Skin of body (tissue), 3 donors: ENCODE measurements at places on chromosomes 12 and 14.

GRCh38 chr12:16385782-16386646, 38.6 kb downstream of the MGST1 start:
- peak; percentile 21 for DNase-seq

DNA sequence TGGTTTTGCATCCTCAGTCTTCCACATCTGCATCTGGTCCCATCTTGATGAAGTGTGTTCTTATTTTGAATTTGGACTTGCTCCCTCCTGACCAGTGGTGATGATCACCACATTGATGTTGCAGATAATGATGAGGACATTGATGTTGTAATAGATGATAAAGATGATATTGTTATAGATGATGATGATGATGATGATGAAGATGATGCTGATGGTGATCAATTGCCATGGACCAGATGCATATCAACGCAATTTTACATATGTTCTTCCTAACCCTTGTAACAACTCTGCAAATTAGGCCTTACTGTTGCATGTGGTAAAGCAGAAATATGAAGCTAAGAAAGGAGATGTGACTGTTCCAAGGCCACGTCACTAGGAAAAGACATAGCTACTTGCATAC, 380.3 kb upstream of the TBX3 start:
- no peak for DNase-seq

DNA sequence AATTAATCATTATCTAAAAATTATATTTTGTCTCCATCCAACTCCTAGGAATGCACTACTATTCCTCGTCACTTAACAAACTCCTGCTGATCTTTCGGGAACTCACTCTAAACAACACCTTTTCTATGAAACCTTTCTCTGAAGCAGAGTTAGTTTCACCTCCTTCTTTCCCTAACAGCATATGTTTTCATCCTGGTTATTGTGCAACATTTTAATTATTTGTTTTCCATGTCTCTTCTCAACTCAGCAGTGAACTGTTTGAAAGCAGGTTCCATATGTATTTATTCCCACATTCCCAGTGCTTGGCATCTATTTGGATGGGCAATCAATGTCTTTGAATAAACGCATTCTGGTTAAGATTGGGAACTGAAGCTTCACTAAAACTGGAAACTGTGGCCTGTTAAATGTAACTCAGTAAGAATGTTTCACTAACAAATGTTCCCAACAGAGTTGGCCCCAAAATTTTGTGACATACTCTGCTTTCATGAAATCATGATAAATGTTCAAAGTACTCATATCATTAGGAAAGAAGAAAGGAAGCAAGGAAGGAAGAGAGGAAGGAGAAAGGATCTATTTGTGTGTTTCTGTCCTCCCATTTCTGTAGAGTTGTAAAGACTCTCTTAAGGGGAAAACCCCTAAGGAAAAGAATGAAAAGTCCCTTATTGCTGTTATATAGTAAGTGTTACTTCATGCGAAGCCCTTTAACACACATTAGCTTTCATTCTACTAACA, 13.9 kb upstream of the LGR5 start:
- no peak for DNase-seq

GRCh38 chr12:119115296-119115905, 63.3 kb upstream of the HSPB8 start:
- peak; percentile 25 for DNase-seq

- DNase-seq: no peak
Measured at GRCh38 chr14:51318813-51319597, 79.0 kb downstream of the TMX1 start.
